ENCODE measurements at places on chromosomes 2 and 18.

DNA sequence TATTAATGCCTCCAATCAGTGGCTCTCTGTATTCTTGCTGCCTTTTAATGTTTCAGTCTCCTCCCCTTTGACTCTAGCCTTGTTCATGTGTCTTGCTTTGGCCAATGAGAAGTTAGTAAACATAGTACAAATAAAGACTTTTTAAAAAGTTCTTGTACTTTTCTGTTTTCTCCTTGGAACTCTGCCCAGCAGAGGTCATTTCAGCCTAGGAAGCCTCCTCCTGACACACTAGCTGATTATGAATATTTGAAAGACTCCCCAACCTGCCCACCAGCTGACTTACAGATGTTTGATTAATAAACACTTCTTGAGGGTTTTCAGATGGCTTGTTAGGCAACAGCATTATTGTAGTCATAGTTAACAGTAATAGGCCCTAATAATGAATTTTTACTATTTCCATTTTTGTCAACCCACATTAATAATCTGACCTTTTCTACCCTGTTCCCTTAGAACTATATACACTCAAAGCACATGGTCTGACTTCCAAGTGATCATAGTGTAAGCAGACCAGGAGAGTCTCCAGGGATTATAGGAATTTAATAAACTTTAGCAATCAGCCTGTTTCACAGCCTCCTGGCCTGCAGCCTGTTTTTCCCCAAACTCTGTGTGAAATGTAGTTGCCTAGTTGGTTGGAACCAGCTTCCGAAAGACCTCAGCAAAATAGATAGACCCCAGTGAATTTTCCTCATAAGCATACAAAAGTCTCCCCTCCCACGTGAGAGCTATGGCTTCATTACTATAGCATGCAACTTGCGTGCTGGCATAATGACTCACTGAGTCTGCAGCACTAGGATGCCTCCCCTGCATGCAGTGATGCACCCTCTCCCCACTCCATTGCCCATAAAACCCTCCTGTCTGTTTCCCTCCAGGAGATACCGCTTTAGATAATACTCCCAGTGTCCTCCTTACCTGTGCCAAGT lies 670.7 kb upstream of the ZNF804A start:
- DNase-seq = no peak

- no peak for DNase-seq
Observed at GRCh38 chr2:24791452-24791851, 1.7 kb downstream of the PTRHD1 start.

- no peak for DNase-seq
Observed at GRCh38 chr2:157251932-157252331, 5.6 kb upstream of the GALNT5 start.

DNA sequence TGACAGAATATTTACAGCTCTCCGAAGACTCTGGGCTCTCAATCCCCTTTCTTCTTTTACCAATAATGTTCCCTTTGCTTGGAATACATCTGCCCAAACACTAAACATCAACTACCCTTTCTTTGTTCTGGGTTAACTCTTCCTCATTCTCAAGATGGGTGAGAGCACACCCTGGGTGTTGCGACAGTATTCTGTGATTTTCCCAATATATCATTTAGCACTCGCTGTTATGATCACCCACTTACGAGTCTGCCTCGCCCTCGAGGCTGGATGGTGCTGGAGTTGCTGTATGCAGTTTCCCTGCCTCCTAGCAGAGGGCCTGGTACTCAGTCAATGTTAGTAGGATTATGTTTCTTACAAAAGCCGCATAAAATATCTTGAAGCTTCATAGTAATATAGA lies 93.2 kb downstream of the SOCS6 start:
- no peak for DNase-seq

DNA sequence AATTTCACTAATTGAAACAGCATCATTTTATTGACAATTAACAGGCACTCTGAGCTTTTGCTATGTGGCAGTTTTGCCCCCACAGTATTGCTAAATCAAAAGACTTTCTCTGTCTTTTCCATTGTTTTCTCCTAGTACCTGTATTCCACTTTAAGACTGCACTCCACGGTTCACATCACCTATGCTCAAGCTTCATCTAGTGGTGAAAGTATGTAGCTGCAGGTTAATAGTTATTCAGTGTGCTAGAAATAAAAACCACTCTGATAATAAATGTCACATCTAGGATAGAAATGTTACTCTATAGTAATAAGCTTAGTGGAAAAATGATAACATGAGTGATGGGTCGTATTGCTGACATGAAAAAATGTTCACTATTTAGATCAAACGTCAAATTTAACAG lies 24.6 kb downstream of the ARL6IP6 start:
- no peak for DNase-seq

DNA sequence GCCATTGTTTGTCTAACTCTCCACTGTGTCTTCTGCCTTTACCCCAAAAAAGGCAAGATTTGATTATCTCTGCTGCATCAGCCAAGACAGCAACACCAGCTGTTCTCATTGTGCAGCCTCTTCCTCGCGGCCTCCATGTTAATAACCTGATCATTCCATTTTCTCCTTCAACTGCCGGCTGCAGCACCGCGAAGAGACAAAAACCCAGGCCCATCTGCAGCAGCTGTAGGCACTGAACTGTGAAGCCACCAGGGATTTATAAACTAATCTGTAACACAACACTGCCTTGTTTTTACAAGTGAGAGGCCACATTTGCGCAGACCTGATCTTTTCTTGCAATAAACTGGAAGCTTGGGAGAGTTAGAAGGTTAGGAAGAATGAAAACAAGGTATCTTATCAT lies 147.8 kb downstream of the SATB2 start:
- DNase-seq = no peak

GRCh38 chr18:79934311-79935097 lies 16.9 kb downstream of the SLC66A2 start:
- no peak for DNase-seq

DNA sequence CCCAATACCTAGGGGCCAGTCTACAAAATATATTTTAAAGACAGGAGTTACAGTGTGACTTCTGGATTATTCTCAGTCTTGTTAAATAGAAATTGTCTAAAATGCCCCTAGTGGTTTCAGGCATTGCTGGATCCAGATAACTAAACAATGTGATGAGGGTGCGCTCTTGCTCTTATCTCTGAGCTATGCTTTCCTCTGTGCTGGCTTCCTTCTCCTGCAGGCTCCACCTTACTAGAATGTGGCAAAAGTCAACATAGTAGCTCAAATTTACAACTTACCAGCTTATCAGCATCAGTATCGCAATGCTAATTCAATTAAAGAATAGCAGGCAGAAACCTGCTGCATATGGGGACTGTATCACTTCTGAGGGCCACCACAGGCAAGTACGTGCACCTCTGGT lies 61.3 kb upstream of the RNU4ATAC start:
- no peak for DNase-seq

GRCh38 chr2:3678212-3678611 lies 20.2 kb downstream of the ALLC start:
- no peak for DNase-seq

- DNase-seq = no peak
Observed at GRCh38 chr2:55862246-55862645, 61.3 kb downstream of the EFEMP1 start.

GRCh38 chr2:70498054-70498453 lies 55.6 kb downstream of the TGFA start:
- DNase-seq = no peak

All from endothelial cell (in vitro differentiated cells).